ENCODE measurements at places on chromosomes 13 and 19. TPM values are rescaled to one million over a fixed set of nuclear protein-coding genes. Genes with fewer than 3 reads are reported as not detected.

CYP4F12 gene
- total RNA-seq = not detected

RUVBL2 gene
- 179 TPM for total RNA-seq

SULT2A1 gene
- not detected for total RNA-seq

TNFSF11 gene
- not detected for total RNA-seq

GPR4 gene
- total RNA-seq = 0.57 TPM

IFT88 gene
- total RNA-seq = 21.9 TPM

DNA sequence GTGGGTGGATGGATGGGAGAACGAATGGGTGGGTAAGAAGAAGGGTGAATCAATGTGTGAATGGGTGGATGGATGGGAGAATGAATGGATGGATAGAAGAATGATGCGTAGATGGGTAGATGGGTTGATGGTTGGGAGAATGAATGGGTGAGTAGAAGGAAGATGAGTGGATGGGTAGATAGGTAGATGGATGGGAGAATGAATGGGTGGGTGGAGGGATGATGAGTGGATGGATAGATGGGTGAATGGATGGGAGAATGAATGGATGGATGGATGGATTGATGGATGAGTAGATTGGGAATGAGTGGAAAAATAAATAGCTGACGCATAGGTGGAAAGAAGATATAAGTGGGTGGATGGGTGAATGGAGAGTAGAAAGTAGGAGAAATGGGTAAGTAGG lies 16.5 kb downstream of the VSTM2B start:
- DNase-seq = no peak

DNA sequence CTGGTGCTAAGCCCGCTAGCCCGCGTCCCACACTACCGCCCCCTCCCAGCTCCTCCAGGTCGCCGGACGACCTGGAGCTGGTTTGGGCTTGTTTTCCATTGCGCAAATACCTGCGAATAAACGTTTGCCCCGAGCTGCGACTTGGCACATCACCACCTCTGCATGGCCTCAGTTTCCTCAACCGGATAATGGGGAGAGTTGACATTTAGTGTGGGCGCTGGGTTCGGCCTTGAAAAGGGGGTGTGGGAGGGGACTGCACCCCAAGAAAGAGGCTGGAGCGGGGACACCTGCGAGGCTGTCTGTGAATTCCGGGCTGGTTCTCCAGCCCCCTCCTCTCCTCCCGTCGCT lies 11.0 kb upstream of the JUND start:
- DNase-seq = no peak

DNA sequence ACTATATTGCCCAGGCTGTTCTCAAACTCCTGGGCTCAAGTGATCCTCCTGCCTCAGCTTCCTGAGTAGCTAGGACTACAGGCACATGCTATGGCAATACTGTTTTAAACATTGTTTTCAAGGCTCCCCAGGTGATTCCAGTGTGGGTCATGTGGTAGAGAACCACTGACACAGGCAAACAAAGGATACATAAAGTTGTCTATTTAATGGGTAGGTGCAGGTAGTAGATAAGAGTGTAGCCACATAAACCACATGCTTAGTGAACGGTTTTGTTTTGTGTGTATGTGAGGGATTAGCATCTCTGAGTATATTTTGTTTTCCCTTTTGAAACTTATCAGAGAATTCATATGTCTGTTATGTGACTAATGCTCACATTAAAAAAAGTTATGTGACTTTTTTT lies 36.7 kb downstream of the USPL1 start:
- no peak for DNase-seq

DNA sequence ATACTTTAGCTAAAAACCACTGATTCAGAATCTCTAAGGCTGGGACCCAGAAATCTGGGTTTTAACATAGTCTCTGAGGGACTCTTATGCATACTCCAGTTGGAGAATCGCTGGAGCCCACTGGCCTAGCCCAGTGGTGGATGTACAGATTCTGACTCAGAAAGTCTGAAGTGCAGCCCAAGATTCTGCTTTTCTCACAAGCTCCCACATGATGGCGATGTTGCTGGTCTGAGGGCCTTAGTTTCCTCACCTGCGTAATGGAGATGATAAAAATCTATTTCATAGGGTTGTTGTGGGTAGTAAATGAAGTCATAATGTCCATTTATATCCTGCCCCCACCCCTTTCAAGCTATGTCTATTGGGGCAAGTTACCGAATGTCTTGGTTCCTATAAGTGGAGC lies 7.7 kb upstream of the CDADC1 start:
- no peak for DNase-seq

DNA sequence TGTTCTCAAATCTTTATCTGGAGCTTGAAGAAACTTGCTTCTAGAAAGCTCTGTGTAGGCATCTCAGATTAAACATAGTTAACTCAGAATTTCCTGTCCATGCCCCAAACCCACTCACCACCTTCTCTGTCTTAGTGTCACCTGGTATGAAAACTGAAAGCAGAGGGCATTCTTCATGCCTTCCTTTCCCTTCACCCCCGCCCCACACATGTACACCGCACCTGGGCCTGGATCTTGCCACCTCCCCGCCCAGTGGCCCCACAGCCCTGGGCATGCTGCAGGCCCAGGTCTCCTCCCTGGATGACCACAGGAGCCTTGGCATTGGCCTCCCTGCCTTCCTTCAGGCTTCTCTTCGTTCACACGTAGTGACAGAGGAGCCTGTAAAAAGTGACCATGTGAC lies 15.8 kb downstream of the CFAP97D2 start:
- DNase-seq = no peak

- no peak for DNase-seq
These were observed 66.8 kb downstream of the TUBGCP3 start for GRCh38 chr13:112521073-112521685.

DNA sequence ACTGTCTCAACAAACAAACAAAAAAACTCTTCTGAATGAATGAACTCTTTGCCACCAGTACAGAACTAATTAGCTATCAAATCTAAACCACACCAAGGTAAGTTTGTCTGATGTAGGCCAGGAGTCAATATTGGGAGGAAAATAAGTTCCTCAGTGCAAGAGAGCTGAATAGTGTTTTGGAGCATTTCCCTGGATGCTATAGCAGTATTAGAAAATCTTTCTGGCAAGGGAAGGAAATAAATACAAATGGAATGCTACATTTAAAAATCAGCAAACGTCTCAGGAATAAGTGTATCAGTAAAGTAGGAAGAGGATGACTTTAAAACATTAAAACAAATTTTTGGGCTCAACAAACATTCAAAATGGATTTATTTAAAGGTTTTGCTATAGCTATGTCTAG lies 81.3 kb upstream of the TMTC4 start:
- no peak for DNase-seq

- no peak for DNase-seq
These were observed 8.1 kb downstream of the ANO8 start for GRCh38 chr19:17326595-17326966.

DNA sequence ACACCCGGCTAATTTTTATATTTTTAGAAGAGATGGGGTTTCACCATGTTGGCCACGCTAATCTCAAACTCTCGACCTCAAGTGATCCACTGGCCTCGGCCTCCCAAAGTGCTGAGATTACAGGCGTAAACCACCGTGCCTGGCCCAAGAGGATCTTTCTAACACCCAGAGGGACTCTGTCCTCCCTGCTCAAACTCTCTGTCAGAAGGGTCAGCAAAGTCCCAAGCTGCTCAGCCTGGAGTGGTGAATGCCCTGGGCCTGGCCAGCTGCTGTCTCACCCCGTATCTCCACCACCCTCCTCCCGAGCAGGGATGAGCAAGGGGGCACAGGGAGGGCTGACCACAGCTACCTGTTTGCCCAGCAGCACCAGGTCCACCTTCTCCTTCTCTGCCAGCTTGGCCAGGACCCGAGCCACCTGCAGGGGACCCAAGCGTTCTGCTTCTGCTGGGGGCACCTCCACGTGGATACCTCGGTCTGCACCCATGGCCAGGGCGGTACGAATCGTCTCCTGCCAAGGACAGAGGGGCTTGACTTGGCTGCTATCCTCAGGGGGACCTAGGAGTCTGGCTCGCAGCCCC lies 10.9 kb upstream of the VSIG10L start:
- no peak for DNase-seq

- no peak for DNase-seq
These were observed 337.6 kb upstream of the ARGLU1 start for GRCh38 chr13:106905380-106906162.

- DNase-seq = no peak
These were observed 8.2 kb downstream of the CLC start for GRCh38 chr19:39729594-39729993.

DNA sequence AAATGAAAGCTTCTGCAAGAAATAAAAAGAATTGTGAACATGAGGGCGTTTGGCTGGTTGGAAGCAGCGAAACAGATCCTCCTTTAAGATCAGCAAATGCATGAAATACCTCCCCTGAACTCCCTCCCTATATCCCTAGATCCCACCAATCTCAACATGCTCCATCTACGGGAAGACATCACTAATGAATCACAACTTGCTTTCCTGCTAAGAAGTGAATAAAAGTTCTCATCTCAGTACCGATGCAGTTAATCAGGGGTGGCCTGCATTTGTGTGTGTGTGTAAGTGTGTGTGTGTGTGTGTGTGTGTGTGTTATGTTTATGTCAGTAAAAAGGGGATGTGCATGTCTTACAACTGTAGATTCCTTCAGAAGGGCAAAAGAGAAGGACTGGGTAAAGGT lies 238.7 kb downstream of the LIG4 start:
- DNase-seq = no peak

DNA sequence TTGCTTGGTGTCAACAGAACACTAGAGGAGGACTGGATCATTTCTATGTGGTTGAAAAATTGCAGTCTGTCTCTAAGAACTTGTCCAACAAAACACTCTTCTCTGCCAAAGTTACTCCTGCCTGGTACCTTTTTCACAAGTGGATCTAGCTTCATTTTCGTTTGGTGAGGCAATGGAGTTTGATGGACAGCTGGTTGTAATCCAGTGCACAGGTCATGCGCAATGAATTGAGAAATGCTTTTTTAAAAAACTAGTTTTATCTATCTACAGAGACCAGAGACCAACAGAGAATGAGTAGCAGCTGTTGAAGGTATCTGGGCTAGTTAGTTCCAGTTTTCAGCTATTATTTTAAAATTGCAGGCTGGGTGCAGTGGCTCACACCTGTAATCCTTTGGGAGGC lies 12.0 kb upstream of the KBTBD6 start:
- no peak for DNase-seq

DNA sequence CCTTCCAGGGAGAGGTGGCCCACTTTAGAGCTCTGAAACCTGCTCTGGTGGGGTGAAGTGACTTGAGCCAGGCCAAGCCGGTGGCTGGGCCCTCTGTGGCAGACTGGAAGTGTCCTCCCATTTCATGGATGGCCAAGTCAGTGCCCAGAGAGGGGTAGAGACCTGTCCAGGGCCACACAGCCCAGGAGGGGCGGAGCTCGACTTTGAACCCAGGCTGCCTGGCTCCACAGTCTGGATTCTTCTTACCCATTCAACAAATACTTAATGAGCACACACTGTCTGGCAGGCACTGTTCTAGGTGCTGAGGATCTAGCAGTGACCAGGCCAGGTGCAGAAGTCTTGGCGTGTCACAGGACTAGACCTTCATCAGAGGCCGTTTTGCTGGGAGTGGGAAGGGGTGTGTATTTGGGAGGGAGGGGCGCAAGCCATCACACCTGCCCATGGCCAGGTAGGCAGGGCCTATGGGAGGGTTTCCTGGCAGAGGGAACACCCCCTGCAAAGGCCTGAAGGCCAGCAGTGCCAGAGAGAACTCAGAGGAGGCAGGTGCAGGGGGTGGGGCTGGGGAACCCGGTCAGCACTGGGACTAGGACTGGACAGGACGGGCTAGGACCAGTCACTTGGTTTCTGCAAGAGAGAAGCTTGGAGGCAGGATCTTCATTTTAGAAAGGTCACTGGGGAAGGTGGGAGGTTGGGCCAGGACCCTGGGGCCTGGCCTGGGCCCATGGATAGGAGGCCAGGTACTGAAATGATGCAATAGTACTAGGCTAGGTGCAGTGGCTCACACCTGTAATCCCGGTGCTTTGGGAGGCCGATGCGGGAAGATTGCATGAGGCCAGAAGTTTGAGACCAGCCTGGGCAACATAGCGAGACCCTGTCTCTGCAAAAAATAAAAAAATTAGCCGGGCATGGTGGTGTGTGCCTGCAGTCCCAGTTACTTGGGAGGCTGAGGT lies 31.8 kb downstream of the DNM2 start:
- no peak for DNase-seq

- no peak for DNase-seq
These were observed 13.4 kb upstream of the LENG8 start for GRCh38 chr19:54435551-54436016.

DNA sequence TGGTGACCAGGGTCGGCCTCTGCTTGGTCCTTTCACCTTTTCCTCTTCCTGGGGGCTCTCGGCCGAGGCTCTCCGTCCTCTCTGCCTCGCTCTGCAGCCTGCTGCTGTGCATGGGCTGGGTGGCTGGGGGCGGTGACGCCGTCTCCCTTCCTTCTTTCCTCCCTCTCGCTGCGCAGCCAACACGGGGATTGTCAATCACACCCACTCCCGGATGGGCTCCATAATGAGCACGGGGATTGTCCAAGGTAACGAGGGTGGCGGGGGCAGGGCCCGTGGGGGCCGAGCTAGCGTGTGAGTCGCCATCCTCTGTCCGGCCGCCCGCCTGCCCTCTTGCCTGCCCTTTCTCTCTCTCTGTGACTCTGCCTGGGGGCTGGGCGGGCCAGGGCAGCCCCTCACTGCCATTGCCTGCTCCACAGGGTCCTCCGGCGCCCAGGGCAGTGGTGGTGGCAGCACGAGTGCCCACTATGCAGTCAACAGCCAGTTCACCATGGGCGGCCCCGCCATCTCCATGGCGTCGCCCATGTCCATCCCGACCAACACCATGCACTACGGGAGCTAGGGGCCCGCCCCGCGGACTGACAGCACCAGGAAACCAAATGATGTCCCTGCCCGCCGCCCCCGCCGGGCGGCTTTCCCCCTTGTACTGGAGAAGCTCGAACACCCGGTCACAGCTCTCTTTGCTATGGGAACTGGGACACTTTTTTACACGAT lies 7.1 kb downstream of the YIPF2 start:
- no peak for DNase-seq

All from NCI-H460 (cell line).